NCI-H82 (cell line): ENCODE measurements at places on chromosomes 7 and 10.

DNA sequence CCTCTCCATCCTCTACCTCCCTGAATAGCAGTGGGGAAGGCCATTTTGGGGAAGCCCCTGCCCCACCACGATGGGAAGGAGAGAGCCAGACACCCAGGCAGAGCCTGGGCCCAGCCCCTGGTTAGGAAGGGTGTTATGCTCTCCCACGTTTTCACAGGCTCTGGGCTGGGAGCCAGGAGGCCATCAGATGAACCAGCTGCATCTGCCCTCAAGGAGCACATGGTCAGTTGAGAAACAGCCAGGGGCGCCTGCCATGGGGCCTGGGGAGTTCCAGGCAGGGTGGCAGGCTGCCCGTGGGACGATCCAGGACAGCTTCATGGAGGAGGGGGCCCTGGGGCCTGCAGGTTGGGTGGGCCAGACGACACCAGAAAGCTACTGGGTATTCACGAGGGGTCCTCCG lies 47.5 kb downstream of the CAMK2B start:
- DNase-seq = no peak

GRCh38 chr7:50728184-50728583 lies 54.5 kb downstream of the GRB10 start:
- no peak for DNase-seq

- DNase-seq = no peak
Observed at GRCh38 chr10:24463611-24464426, 254.9 kb downstream of the KIAA1217 start.

DNA sequence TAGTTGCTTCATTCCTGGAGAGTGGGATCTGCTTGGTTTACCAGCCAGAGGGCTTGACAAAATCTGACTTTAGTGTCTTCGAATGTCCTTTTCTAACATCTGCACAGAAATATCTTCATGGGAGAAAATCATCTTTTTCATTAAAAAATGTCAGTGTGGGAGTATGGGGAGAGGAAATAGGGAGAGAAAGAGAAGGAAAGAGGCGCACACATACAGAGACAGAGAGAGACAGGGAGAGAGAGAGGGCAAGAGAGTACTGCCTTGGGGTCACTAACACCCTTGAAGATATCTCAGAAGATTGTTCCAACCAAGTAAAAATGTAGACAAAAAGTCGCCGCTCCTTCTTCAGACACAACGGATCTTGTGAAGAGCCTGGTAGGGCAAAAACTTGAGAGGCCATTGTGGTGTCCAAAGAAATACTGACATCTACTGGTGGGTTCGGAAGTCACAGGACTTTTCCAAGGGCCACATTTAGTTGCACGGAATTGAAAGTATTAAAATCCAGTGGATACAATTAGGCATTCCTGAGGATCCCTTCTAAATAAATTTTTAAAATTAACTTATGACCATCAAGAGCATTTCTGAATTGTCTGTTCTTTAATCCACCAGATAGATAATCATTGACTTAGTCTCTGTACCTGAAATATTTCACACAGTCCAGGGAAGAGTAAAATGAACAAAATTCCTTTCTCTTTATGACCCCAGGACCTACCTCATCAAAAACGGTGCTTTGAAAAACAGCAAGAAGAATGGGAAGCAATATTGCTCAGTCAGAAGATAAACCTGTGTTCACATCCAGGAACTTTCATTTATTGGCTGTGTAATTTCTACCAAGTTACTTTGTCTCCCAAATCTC lies 29.7 kb downstream of the VIM start:
- peak; percentile 73 for DNase-seq
